SK-N-DZ (cell line): ENCODE measurements at places on chromosomes 6 and 20.

- no peak for DNase-seq
Measured at GRCh38 chr20:32478576-32478975, 106.6 kb downstream of the NOL4L start.

DNA sequence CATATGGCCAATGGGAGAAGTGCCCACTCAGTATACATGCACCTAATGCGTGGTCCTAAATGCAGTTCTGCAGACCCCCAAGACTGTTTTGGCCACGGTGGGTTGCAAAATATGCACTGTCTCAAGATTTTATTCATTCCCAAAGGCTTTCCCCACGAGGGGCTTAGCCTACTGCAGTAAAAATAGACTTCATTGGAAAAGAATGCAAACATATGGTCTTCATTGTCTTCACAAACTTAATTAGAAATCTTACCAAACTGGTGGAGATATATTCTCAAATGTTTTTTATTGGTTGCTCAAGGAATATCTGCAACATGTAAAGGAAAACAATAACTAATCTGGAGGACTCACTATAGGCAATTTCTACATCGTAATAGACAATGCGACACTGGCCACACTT is 31.6 kb upstream of the PRL start:
- no peak for DNase-seq

GRCh38 chr20:4190792-4191519 is 175.6 kb upstream of the RNF24 start:
- no peak for DNase-seq

GRCh38 chr20:10863337-10864060 is 189.7 kb upstream of the JAG1 start:
- DNase-seq: no peak

GRCh38 chr6:1724124-1724523 is 114.4 kb downstream of the FOXC1 start:
- no peak for DNase-seq

DNA sequence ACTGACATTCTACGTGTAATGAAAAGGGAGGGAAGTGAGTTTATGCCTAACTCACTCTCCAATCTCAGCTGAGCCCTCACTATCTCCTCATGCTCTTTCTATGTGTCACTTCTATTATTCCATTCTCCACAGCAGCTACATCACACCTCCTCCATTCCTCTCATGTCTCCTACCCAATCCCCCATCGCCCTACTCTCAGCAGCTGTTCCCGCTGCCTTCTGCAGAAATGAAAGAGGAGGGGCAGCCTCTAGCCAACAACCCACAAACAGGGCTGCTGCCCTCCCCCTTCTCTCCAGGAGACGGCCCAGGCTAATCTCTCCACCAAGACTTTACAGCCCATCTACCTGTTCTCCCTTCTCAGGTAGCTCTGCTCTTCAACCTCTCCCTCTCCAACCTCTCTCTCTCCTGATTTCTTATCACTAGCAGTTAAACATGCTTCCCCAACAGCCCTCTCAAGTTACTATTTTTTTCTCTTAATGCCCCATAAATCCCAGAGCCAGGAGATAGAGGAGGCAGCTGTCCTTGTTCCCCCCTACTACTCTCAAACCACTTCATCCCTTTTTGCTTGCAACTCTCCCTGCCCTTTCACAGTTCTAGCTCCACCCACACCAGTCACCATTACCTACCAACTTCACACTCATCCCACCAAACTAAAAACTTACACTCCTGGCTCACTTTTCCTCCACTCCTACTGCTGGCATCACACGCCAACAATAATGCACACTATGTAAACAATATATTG is 136.5 kb downstream of the BTBD9 start:
- no peak for DNase-seq

GRCh38 chr6:80165143-80165542 is 58.7 kb downstream of the BCKDHB start:
- no peak for DNase-seq

DNA sequence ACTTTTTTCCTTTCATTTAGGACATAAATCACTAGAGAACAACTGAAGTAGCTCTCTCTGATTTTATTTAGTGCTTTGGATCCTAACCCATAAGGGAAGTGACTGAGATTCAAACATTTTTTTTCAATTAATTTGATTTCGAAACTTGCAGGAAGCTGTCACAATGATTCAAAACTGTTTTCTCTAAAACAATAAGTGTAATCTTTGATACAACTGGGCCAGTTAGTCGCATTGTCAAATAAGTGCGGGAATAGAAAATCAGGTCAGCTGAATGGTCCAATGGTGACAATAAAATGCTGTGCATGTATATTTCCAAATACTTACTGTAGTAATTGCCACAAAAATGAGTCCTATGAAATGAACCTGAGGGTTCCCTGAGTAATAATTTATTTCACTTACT is 930.8 kb downstream of the TFAP2A start:
- DNase-seq: no peak

- DNase-seq: no peak
Measured at GRCh38 chr6:75376347-75377024, 91.9 kb upstream of the TMEM30A start.

GRCh38 chr6:48471326-48471725 is 360.3 kb upstream of the PTCHD4 start:
- DNase-seq: no peak

DNA sequence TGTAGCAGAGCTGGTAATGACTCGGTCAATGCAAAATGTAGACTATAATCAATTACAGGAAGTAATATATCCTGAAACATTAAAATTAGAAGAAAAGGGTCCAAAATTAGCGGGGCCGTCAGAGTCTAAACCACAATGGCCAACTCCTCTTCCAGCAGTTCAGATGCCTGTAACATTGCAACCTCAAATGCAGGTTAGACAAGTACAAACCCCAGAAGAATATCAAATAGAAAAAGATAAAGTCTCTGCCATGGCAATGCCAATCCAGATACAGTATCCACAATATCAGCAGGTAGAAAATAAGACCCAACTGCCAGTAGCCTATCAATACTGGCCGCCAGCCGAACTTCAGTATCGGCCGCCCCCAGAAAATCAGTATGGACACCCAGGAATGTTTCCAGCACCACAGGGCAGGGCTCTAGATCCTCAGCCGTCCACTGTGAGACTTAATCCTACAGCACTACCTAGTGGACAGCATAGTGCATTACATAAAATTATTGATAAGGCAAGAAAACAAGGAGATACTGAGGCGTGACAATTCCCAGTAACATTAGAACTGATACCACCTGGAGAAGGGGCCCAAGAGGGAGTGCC is 158.4 kb downstream of the GPX5 start:
- DNase-seq: peak; percentile 45

DNA sequence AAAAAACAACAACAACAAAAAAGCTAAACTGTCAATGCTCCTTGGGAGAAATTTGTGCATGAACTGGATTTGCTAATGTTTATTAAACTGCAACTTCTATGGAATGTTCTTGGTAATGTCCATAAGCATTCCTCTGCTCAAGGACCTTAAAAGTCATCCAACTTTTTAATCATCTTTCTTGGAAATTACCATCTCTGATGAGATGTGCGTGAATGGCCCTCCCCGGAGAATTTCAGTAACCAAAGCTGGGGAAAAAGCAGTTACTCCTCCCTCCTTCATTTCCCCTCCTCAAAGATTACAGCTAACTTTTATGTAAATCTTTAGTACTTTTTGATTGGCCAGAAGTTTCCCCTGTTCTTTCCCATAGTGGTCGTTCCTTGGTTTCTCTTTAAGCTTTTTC is 5.2 kb downstream of the TBCC start:
- DNase-seq: no peak

- no peak for DNase-seq
Measured at GRCh38 chr20:48709058-48709691, 118.6 kb downstream of the PREX1 start.

DNA sequence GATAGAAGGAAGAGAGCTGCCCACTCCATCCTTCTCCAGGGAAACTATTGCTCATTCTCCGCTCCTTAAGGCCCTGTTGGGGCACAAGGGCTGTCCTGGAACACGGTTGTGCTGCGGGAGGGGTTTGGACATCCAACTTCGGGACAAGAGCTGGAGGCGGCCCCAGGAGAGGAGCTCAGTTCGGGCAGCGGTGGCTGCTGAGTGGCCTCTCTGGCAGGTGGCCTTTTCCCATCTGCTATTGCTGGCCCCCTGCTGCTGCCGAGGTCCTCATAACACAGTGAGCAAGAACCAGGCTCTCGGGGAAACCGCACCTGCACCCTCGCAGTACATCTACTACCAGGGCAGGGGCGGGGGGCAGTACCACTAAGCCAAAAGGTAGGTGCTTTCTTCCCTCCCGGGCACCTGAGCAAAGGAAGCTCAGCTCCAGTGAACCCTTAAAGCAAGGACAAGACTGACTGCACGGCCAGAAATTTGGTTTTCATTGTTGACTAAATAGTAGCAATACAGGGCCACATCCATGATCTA is 63.7 kb downstream of the PSMG4 start:
- DNase-seq: no peak

DNA sequence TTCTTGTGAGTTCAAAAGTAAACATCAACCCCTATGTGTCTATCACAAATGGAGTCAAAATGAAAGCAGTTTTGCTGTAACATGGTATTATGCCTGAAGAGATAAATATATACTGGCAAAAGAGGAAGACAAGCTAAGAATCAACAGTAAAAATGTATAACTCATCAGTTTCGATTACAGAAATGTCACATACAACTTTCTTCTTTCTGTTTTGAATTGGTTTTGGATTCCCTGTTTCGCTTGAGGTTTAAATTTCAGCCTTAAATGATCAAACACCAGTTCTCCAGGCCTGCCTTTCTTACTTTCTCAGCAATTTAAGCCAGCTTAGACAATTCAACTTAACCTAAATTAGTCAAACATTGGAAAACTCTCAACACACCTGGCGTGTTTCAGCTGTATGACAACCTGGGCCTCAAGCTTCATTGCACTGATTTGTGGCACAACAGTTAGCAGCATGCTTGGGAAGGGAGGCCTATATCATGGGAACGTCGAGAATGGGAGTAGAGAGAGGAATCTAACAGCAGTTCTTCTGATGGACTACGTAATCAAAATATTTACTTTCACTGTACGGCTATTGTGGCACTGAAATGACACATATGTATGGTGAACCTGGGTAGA is 51.9 kb upstream of the MARCKS start:
- DNase-seq: no peak

DNA sequence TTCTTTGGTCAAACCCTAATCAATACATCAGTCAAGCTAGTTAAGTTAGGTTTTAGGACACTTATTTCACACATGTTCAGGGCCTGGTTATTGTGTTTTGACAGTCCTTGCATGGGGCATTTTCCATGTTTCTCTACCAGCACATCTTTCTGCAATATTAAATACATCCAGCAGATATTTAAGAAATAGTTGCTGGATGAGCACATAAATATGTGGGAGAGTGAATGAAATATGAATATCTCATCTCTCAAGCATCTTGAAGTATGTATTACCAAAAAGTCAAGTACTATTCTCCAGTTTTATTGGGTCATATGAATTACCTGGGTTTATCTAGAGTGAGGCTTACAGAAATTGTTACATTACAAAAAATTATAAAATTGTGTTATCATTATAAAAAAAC is 621.9 kb upstream of the GJE1 start:
- DNase-seq: no peak

DNA sequence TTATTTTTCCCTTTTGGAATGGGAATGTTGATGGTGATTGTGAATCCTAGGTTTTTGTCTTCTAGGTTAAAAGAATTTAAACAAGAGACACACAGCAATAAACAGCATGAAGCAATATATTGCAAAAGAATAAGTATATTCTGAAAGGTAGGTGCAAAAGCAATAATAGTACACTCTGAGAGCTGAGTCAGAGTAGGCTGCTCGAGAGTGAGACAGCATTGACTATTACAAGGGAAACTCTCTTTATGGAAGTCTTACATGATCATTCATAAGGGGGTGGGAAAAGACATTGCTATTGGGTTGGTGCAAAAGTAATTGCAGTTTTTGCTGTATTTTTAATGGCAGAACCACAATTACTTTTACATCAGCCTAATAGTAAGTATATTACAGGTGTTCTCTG is 25.0 kb downstream of the FBXO5 start:
- no peak for DNase-seq

DNA sequence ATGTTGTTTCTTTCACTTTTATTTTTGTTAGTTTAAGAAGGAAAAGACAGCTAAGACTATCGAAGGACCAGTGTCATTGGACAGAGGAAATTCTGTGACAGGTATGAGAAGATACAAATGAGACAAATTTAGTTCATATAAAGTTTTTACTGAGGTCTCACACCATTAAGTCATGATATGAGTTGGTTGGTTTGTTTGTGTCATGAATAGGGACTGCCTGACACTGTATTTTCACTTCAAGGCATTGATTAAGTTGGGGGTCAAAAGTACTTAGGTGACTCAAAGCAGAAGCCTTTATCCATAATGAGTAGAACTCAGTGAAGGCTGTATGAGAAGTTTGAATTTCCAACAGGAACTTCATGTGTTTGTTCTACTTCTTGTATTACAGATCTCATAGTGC is 21.3 kb upstream of the HIVEP2 start:
- no peak for DNase-seq

DNA sequence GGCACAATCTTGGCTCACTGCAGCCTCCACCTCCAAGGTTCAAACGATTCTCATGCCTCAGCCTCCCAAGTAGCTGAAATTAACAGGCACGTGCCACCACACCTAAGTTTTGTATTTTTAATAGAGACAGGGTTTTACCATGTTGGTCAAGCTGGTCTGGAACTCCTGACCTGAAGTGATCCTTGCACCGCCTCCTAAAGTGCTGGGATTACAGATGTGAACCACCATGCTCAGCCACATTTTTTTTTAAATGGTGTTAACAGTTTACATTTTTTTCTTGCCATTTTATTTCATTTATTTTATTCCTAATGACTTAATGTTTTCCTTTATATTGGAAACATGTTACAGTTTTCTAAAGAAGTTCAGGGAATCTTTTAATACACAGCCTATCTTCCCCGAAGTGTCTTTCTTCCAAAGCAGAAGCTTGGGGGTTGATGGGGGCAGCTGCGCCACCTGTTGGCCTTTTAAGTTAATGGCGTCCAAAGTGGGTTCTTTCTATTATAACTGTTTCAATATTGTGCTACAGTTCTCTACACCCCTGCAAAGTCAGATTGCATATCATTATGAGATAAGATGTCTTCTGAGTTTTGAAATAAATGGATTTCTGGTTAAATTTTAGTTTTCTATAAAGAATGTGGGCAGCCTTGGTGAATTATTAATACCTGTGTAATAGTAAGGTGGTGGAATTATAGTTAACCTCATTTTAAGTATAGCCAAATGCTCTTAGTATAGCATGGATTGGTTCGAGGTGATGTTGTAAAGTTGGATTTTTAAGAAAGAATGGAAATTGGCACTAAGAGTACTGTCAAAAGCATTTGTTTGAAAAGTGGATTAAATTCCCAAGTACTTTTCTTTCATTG is 42.0 kb upstream of the PLCG1 start:
- DNase-seq: peak; percentile 67

- DNase-seq: no peak
Measured at GRCh38 chr6:50380406-50381098, 330.8 kb upstream of the DEFB112 start.
